ENCODE measurements at places on chromosomes 1 and 21. TPM values are rescaled to one million over a fixed set of nuclear protein-coding genes. Genes with fewer than 3 reads are reported as not detected.

GRCh38 chr1:8343464-8344001, 25.6 kb downstream of the SLC45A1 start:
- no peak for DNase-seq

- no peak for DNase-seq
Observed at GRCh38 chr1:79128722-79129121, 122.2 kb upstream of the ADGRL4 start.

DNA sequence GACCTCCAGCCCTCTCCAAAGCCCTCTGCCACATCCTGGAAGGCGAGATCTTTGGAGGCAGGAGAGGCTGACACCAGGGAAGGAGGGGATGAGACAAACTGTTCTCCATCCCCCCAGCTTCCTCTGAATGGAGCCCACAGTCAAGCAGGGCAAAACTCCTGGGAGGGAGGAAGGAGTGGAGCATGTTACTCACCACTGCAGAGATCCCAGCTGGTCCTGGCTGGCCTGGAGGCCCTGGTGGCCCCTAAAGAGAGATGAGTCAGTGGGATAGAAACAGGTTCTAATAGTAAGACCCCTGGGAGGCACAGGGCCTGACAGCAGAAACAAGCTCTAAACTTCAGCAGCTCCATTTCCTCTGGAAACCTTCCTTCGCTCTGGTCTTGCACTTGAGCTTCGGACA, 14.0 kb upstream of the PEF1 start:
- DNase-seq = no peak

DNA sequence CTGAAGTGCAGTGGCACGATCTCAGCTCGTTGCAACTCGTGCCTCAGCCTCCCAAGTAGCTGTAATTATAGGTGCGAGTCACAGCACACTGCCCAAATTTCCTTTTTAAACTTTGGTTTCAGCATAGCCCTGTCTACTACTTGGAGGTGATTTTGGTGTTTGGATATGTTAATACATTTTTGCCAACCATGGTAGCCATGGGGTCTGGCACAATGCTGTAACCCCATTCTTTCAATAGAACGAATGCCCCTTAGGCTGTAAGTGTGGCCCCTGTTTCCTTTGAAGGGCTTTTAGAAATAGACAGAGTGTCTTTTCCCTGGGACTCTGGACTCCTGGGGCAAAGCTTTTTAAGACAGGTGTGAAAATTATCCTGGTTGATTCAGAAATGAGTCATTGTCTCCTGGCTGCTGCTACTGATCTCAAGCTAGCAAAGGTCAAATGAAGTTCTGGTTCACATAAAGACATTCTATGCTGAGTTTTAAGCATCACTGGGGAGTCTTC, 141.1 kb upstream of the RUNX1 start:
- no peak for DNase-seq

DNA sequence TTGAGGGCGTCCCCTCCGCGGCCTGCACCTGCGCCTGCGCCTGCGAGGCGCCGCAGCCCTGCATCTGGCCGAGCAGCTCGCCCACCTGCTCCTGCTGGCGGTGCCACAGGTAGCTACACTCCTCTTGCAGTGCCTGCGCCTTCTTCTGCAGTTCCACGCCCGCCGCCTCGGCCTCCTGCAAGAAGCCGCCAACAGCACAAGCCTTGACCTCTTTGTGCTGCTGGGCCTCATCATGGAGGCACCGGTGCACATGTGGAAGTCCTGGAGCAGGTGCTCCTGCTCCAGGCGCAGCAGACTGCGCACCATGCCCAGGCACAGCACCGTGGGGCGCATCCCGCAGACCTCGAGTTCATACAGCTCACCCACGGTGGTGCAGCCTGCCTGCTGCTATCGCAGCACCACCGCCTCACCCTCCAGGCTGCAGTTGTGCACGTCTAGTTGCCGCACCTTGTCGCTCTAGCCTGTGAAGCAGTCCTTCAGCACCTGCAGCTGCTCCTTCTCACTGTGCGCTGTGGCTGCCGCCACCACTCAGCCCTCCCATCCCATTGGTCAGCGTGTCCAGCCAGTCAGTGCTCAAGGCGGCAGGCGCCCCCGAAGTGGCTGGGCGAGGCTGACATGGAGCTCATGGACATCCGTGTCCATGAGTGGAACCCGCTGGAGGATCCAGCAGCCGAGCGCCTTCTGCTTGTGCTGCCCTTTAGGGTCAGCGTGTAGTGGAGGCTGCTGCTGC, 12.2 kb upstream of the CD2 start:
- no peak for DNase-seq

- no peak for DNase-seq
Observed at GRCh38 chr1:44053394-44053793, 22.1 kb upstream of the SLC6A9 start.

GRCh38 chr1:223512057-223512456, 118.8 kb downstream of the CCDC185 start:
- DNase-seq = no peak

Gene HRNR
- not detected for polyA plus RNA-seq

Gene OR6K3
- polyA plus RNA-seq = not detected

Measured in CD4-positive, CD25-positive, alpha-beta regulatory T cell (primary cell).